Upper lobe of right lung (tissue), 1 donor: ENCODE measurements at places on chromosomes 2 and 18. TPM values are rescaled to one million over a fixed set of nuclear protein-coding genes. Genes with fewer than 3 reads are reported as not detected.

GRCh38 chr2:128360711-128361110, 42.0 kb upstream of the HS6ST1 start:
- peaks cover 9% of the 10 kb centered on the region for H3K4me1 ChIP-seq
- peak; percentile 41 for DNase-seq
- no peak overlapping the region for H3K27ac ChIP-seq
- H3K4me3 ChIP-seq, result no peak overlapping the region
- H3K27me3 ChIP-seq, result no peaks in the 10 kb centered on the region

GRCh38 chr2:63981702-63982103, 37.5 kb downstream of the VPS54 start:
- no peak for DNase-seq
- peaks cover 22% of the 10 kb centered on the region for H3K36me3 ChIP-seq
- H3K27ac ChIP-seq, result no peak overlapping the region
- no peak overlapping the region for H3K4me3 ChIP-seq
- no peaks in the 10 kb centered on the region for H3K27me3 ChIP-seq

- H3K27me3 ChIP-seq, result no peaks in the 10 kb centered on the region
- H3K27ac ChIP-seq, result peak overlapping the region; percentile 48
- no peak overlapping the region for H3K4me3 ChIP-seq
- peaks cover 18% of the 10 kb centered on the region for H3K4me1 ChIP-seq
Observed at GRCh38 chr2:200677171-200677570, 91.4 kb downstream of the AOX1 start.

GRCh38 chr2:96296925-96297324, 8.4 kb downstream of the SNRNP200 start:
- H3K36me3 ChIP-seq, result peaks cover 100% of the 10 kb centered on the region
- H3K27ac ChIP-seq, result no peak overlapping the region
- no peaks in the 10 kb centered on the region for H3K27me3 ChIP-seq
- no peaks in the 10 kb centered on the region for H3K4me1 ChIP-seq
- no peak for DNase-seq

Gene TUBA3E
- total RNA-seq, result not detected

- no peak overlapping the region for H3K27ac ChIP-seq
- no peaks in the 10 kb centered on the region for H3K36me3 ChIP-seq
- H3K4me1 ChIP-seq, result no peaks in the 10 kb centered on the region
Observed at GRCh38 chr2:60466161-60466702, 87.2 kb downstream of the BCL11A start.

DNA sequence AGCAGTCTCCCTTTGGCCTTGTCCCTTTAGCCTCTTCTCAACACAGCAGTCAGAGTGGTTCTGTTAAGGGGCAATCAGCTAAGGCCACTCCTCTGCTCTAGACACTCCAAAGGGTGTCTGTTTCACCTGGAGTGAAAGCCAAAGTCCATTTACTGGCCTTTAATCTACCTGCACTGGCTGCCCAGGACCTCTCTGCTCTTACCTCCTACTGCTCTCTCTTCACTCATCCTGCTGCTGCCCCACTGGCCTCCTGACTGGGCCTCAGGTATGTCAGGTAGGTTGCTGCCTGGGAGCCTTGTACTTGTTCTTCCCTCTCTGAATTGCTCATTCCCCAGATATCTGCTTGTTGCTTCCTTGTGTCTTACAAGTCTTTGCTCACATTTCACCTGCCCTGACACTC, 68.2 kb downstream of the PIKFYVE start:
- H3K4me3 ChIP-seq, result no peak overlapping the region
- no peak overlapping the region for H3K27ac ChIP-seq
- no peaks in the 10 kb centered on the region for H3K27me3 ChIP-seq
- no peak for DNase-seq
- peaks cover 98% of the 10 kb centered on the region for H3K36me3 ChIP-seq
- H3K4me1 ChIP-seq, result no peaks in the 10 kb centered on the region

GRCh38 chr2:240797500-240797895, 22.5 kb downstream of the KIF1A start:
- no peaks in the 10 kb centered on the region for H3K36me3 ChIP-seq
- H3K4me3 ChIP-seq, result no peak overlapping the region
- peaks cover 34% of the 10 kb centered on the region for H3K27me3 ChIP-seq
- peak; percentile 51 for DNase-seq
- H3K27ac ChIP-seq, result no peak overlapping the region

GRCh38 chr18:13232971-13233786, 14.6 kb downstream of the LDLRAD4 start:
- DNase-seq, result peak; percentile 32
- no peaks in the 10 kb centered on the region for H3K36me3 ChIP-seq
- H3K27ac ChIP-seq, result no peak overlapping the region
- no peaks in the 10 kb centered on the region for H3K27me3 ChIP-seq
- H3K4me1 ChIP-seq, result no peaks in the 10 kb centered on the region

GRCh38 chr2:37985333-37985732, 60.2 kb downstream of the RMDN2 start:
- peaks cover 7% of the 10 kb centered on the region for H3K4me1 ChIP-seq
- H3K27ac ChIP-seq, result no peak overlapping the region
- H3K27me3 ChIP-seq, result no peaks in the 10 kb centered on the region
- H3K36me3 ChIP-seq, result no peaks in the 10 kb centered on the region
- no peak for DNase-seq

- no peaks in the 10 kb centered on the region for H3K4me1 ChIP-seq
- H3K27ac ChIP-seq, result no peak overlapping the region
- H3K27me3 ChIP-seq, result no peaks in the 10 kb centered on the region
- DNase-seq, result no peak
- H3K4me3 ChIP-seq, result no peak overlapping the region
Observed at GRCh38 chr2:66066032-66066431, 368.9 kb upstream of the MEIS1 start.

Gene MYL1
- not detected for total RNA-seq

DNA sequence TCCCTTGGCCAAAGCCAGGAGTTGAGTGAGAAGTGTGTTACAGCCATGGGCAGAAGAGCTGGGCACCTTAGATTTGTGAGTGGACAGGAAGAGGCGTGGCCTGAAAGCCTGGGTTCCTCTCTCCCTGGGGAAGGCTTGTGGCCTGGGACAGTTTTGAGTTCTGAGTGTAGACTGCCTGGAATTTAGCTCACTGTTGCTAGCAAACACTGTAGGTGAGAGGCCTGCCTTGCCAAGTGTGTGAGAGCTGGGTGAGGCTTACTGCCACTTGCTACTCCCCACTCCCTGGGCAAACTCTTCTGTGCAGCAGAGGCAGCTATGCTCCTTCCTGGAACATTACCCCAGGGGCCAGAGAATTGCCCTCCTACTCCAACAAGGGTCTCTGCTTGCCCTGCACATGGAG, 150.0 kb upstream of the GALNT5 start:
- H3K36me3 ChIP-seq, result no peaks in the 10 kb centered on the region
- H3K27ac ChIP-seq, result no peak overlapping the region
- H3K4me3 ChIP-seq, result no peak overlapping the region
- DNase-seq, result peak; percentile 65
- H3K4me1 ChIP-seq, result no peaks in the 10 kb centered on the region

GRCh38 chr2:172462849-172463381, 35.5 kb downstream of the ITGA6 start:
- no peak for DNase-seq
- no peaks in the 10 kb centered on the region for H3K36me3 ChIP-seq
- no peaks in the 10 kb centered on the region for H3K27me3 ChIP-seq
- no peak overlapping the region for H3K4me3 ChIP-seq
- peaks cover 20% of the 10 kb centered on the region for H3K4me1 ChIP-seq

- peak within 1 kb of the TSS; percentile 26 for H3K4me3 ChIP-seq
- no peaks in the 10 kb centered on the region for H3K27me3 ChIP-seq
- H3K27ac ChIP-seq, result peak within 1 kb of the TSS; percentile 42
- DNase-seq, result peak; percentile 59
- H3K36me3 ChIP-seq, result no peaks in the 10 kb centered on the region
- no peaks in the 10 kb centered on the region for H3K4me1 ChIP-seq
Observed at GRCh38 chr2:230924470-230925341, at the start of gene GPR55. Gene GPR55, minus strand, starts transcription at chr2:230925242. Its CDS starts 14,280 bp downstream, at chr2:230910962.

DNA sequence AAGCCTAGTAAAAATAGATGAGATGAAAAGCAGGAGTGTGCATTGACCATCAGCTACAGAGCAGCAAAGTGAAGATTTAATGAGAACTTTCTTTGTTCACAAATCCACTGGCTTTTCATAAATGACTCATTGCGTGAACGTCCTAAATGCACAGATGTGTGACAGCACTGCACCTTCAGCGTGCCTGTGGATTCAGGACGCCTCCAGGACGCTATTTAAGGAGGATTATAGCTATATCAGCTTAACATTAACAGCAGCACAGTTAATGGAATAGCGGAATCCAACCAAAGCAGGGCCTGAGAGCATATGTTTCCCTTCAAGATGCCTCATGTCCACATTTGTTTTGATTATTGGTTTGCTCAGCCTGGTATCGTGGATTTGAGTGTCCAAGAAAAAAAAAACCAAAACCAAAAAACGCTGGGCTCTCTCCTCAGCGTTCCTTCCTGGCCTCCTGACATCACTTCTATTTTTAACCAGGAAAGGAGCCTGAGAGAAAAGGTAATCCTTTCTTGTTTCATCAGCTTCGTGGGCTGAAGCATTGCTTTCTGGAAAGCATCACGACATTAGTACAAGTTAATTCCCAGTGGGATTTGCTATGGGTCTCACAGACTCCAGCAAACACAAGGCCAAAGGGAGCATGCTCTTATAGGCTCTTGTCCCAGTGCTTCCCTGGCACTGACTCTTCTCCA, 447.0 kb upstream of the SMIM21 start:
- DNase-seq, result no peak
- H3K4me3 ChIP-seq, result no peak overlapping the region
- H3K27ac ChIP-seq, result no peak overlapping the region
- H3K4me1 ChIP-seq, result no peaks in the 10 kb centered on the region
- H3K36me3 ChIP-seq, result no peaks in the 10 kb centered on the region

GRCh38 chr18:64749884-64750283, 601.0 kb upstream of the LINC00305 start:
- no peak for DNase-seq
- no peak overlapping the region for H3K27ac ChIP-seq
- no peaks in the 10 kb centered on the region for H3K36me3 ChIP-seq
- no peaks in the 10 kb centered on the region for H3K27me3 ChIP-seq

Gene FIGN
- total RNA-seq, result 6.5 TPM

DNA sequence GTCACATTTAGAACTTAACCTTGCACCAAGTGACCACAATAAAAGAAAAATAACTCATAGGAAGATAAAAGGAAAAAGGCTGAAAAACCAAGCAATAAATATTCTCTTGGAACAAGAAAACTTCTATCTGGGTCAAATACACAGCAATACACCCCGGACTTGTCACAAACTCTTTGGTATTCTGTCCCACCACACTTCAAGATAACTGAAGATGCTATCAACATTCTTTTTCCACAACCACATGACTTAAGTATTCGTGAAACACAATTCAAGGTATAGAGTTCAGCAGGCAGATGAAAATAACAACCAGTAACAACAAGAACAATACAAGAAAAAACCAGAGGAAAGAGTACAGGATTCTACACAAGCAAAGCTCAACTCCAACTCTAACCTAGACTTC, 18.0 kb downstream of the MBD2 start:
- no peak overlapping the region for H3K4me3 ChIP-seq
- peaks cover 27% of the 10 kb centered on the region for H3K36me3 ChIP-seq
- H3K27ac ChIP-seq, result no peak overlapping the region
- peaks cover 23% of the 10 kb centered on the region for H3K4me1 ChIP-seq

- no peaks in the 10 kb centered on the region for H3K36me3 ChIP-seq
- DNase-seq, result no peak
- no peaks in the 10 kb centered on the region for H3K27me3 ChIP-seq
- H3K4me1 ChIP-seq, result no peaks in the 10 kb centered on the region
- no peak overlapping the region for H3K27ac ChIP-seq
Observed at GRCh38 chr18:54503131-54503894, 87.7 kb upstream of the DYNAP start.

Gene TXNDC2
- 0.55 TPM for total RNA-seq

Gene C2orf72
- total RNA-seq, result 1.5 TPM

- H3K27ac ChIP-seq, result no peak overlapping the region
- no peak overlapping the region for H3K4me3 ChIP-seq
- no peaks in the 10 kb centered on the region for H3K36me3 ChIP-seq
- peaks cover 7% of the 10 kb centered on the region for H3K4me1 ChIP-seq
Observed at GRCh38 chr2:67848551-67849285, 214.1 kb downstream of the C1D start.
